SJCRH30 (cell line): ENCODE measurements at places on chromosomes 16 and 17. TPM values are rescaled to one million over a fixed set of nuclear protein-coding genes. Genes with fewer than 3 reads are reported as not detected.

- DNase-seq, result no peak
- H3K27ac ChIP-seq, result no peak overlapping the region
- H3K36me3 ChIP-seq, result peaks cover 8% of the 10 kb centered on the region
- H3K27me3 ChIP-seq, result no peaks in the 10 kb centered on the region
Observed at GRCh38 chr17:80859002-80859941, 132.4 kb upstream of the CHMP6 start.

DNA sequence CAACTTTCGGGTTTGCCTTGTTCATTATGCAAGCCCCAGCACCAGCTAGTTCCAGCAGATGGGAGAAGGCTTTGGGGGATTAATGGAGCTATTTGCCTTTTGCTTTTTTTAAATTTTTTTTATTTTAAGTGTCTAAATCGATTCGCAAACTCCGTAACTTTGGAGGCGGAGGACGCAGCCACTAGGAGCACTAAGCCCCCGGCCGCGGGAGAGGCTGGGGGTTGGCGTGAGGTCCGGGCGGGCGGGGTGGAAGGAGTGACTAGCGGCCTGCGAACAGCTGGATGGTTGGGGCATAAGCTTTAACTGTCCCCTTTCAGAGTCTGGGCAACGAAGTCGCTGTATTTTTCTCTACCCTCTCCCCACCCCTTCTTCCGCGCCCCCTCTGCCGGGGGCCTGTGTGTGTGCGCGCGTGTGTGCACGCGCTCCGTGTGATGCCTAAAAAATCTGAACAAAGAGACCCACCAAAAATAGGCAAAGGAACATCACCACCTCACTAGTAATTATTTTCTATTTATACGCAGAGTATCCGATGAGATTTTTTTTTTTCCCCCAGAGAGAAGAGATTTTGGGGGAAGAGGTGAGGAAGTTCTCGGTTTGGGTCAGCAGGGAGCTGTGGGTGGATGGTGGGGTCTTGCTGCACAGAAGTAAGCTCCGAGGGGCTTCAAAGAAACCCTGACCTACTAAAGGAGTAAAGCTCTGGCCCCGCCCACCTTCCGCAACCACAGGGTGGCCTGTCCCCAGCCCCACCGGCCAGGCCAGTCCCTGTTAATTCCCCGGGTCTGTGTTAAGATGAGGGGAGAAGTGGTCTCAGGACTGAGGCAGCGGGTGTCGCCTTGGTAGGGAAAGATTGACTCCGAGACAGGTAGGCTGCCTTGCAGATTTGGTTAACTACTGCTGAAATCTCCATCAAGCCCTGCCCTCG is 2.3 kb downstream of the SHISA9 start:
- no peaks in the 10 kb centered on the region for H3K36me3 ChIP-seq
- no peak for DNase-seq
- H3K27me3 ChIP-seq, result no peaks in the 10 kb centered on the region
- H3K27ac ChIP-seq, result no peak overlapping the region
- no peak overlapping the region for H3K4me3 ChIP-seq

DNA sequence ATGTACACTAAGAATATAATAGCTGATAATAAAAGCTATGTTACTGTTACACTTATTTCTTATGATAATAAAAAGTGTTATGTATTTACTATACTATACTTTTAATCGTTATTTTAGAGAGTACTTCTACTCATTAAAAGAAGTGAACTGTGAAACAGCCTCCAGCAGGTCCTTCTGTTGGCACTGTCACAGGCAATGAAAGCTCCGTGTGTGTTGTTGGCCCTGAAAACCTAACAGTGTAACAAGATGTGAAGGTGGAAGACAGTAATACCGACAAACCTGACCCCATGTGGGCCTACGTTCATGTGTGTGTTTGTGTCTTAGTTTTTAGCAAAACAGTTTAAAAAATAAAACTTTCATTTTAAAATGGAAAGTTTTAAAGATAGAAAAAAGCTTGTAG is 91.8 kb downstream of the STH start:
- no peak for DNase-seq
- H3K4me1 ChIP-seq, result no peaks in the 10 kb centered on the region
- H3K27me3 ChIP-seq, result no peaks in the 10 kb centered on the region

GRCh38 chr17:78759203-78759968 is 22.7 kb downstream of the CYTH1 start:
- H3K4me3 ChIP-seq, result no peak overlapping the region
- H3K27me3 ChIP-seq, result no peaks in the 10 kb centered on the region
- H3K27ac ChIP-seq, result no peak overlapping the region
- H3K36me3 ChIP-seq, result no peaks in the 10 kb centered on the region

DNA sequence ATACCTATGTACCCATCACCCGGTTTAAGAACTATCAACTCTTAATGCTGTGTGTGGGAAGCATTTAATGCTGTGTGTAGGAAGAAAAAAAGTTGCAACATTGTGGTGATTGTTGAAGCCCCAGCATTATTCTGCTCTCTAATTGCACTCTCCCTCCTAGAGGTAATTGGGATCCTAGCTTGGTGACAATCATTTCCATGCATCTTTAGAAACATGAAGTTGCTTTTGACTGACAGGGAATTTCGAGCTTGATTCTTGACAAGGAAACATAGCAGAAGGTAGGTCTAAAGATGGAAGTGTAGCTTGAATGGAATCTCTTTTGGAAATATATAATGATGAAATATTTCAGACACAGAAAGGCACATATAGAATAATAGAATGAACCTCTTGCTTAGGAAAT is 27.3 kb downstream of the HEXIM2 start:
- no peak for DNase-seq
- no peak overlapping the region for H3K4me3 ChIP-seq
- H3K4me1 ChIP-seq, result peaks cover 2% of the 10 kb centered on the region; the same call in 1 of the 2 replicates
- H3K27me3 ChIP-seq, result no peaks in the 10 kb centered on the region

GRCh38 chr16:90044111-90044551 is 24.9 kb upstream of the DBNDD1 start:
- no peak for DNase-seq
- H3K4me3 ChIP-seq, result no peak overlapping the region
- H3K27me3 ChIP-seq, result no peaks in the 10 kb centered on the region
- H3K27ac ChIP-seq, result no peak overlapping the region
- no peaks in the 10 kb centered on the region for H3K4me1 ChIP-seq

DNA sequence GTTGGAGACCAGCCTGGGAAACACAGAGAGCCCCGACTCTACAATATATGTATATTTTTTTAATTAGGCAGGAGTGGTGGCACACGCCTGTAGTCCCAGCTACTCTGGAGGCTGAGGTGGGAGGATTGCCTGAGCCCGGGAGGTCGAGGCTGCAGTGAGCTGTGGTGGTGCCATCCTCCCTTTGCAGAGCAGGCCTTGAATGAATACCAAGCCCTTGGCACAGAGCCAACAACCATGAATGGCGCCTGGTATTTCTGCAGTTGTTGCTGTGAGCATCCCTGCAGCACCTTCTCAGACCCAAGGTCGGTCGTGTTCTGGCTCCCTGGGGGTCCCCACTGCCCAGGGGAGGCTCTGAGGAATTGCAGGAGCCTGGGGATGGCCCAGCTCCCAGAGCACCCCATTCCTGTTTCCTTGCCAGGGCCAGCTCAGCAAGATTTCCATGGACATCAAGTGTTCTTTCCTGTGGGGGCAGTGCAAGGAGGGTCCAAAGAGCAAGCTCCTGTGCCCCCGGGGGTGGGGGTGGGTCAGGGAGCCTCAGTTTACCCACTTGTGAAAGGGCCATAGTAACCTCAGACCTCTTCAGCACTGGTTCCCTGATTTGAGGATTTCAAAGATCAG is 25.6 kb upstream of the RMI2 start:
- DNase-seq, result peak; percentile 69
- H3K36me3 ChIP-seq, result no peaks in the 10 kb centered on the region
- peaks cover 24% of the 10 kb centered on the region for H3K4me1 ChIP-seq

DNA sequence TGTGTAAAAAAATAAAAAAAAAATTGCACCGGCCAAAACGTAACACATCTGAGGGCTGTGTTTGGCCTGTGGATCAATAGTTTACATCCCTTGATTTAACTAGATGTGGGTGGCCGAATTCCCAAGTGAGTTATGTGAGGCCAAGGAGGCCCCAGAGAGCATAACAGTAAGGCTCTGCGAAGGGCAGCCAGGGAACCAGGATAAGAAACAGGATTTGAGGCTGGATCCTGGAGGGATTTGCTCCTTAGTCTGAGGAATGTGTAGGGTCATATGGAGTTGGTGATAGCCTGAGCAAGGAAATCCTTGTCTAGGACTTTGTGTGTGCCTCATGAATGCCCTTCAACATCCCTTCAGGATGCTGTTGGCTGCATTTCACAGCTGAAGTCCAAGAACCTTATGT is 2.0 kb downstream of the PHKG2 start:
- H3K4me1 ChIP-seq, result no peaks in the 10 kb centered on the region
- peaks cover 24% of the 10 kb centered on the region for H3K36me3 ChIP-seq
- no peak for DNase-seq
- no peak overlapping the region for H3K4me3 ChIP-seq
- no peaks in the 10 kb centered on the region for H3K27me3 ChIP-seq

DNA sequence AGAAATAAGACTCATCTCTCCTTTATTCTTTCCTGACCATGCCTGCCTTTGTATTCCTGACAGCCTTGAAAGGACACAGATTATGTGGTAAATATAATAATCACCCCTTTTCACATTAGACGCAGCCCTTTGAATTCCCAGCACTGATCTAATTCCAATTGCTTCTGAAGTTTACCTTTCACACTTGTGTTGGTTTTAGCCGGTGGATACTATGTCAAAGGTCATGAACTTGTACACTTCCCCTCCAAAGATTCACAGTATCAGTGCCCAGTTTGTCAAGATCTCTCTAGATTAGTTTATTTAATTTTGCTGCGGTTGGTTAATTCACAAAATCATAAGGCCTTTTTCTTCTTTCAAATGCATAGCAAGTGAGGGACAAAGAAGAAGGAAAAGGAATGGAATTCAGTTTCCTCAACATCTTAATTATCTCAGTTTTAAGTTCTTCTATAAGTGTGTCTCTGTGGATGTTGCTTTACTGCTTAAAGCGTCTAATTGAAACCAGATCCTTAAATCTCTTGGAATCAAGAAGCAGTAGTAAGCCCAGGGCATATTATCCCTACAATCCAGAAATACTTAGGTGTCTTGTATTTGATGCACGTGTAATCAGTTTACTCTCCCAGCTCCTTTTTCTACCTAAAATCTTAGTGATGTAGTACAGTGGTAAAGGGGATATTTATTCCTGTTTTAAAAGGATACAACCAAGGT is 174.3 kb upstream of the TBX2 start:
- H3K36me3 ChIP-seq, result no peaks in the 10 kb centered on the region
- H3K27me3 ChIP-seq, result no peaks in the 10 kb centered on the region
- peaks cover 19% of the 10 kb centered on the region for H3K4me1 ChIP-seq
- no peak overlapping the region for H3K27ac ChIP-seq
- DNase-seq, result no peak

DNA sequence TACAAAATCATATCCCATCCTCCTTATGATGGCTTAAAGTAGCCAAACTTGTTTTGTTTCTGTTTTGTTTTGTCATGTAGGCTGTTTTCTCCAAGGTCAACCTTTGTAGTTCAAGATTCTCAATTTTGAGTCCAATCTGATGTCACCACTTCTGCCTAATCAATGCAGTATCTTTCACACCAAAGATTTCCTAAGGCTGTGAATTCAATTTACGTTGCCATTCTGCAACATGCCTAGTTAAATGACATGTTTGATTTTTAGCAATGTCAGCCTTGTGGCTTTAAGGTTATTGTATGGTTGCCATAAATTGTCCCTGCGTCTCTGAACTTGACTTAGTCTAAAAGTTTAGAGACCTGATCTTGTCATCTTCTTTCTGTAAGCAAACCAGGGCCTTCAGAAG is 20.4 kb downstream of the ZNF213 start:
- no peaks in the 10 kb centered on the region for H3K36me3 ChIP-seq
- H3K27ac ChIP-seq, result no peak overlapping the region
- H3K4me3 ChIP-seq, result no peak overlapping the region
- no peak for DNase-seq
- H3K4me1 ChIP-seq, result no peaks in the 10 kb centered on the region
- no peaks in the 10 kb centered on the region for H3K27me3 ChIP-seq

KCTD2 gene
- 34.4 and 34.5 TPM in 2 replicates for total RNA-seq

MRPS7 gene
- 123 and 142 TPM in 2 replicates for total RNA-seq

CLDN6 gene
- total RNA-seq, result not detected in 2 replicates

IKZF3 gene
- not detected in 2 replicates for total RNA-seq
